ENCODE measurements at places on chromosomes 1 and 21.

- DNase-seq, result no peak
These were observed 13.5 kb downstream of the TBX15 start for GRCh38 chr1:118974661-118975060.

- no peak for DNase-seq
These were observed 67.8 kb upstream of the BCL10 start for GRCh38 chr1:85344256-85344694.

- no peak for DNase-seq
These were observed 32.6 kb downstream of the COLGALT2 start for GRCh38 chr1:184004935-184005334.

GRCh38 chr1:177706977-177707376 is 262.9 kb downstream of the SEC16B start:
- no peak for DNase-seq

DNA sequence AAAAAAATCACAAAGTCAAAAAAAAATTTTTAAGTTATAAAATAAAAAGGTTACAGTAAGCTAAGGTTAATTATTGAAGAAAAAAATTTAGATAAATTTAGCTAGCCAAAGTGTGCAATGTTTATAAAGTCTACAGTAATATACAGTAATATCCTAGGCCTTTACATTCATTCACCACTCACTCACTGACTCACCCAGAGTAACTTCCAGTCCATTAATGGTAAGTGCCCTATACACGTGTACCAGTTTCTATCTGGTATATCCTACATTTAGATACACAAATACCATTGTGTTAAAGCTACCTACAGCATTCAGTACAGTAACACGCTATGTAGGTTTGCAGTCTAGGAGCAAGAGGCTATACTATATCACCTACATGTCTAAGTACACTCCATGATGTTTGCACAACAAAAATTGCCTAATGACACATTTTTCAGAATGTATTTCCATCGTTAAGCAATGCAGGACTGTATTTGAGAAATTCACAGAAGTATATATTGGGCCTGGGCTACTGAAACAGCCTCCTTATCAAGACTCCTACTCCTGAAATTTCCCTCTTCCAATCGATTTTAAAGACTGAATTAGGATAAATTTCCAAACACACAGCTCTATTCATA is 155.1 kb downstream of the COP1 start:
- DNase-seq, result no peak

GRCh38 chr1:113783254-113784103 is 24.2 kb upstream of the PHTF1 start:
- peak; percentile 3 for DNase-seq

GRCh38 chr1:110713221-110713620 is 38.5 kb upstream of the KCNA3 start:
- no peak for DNase-seq

DNA sequence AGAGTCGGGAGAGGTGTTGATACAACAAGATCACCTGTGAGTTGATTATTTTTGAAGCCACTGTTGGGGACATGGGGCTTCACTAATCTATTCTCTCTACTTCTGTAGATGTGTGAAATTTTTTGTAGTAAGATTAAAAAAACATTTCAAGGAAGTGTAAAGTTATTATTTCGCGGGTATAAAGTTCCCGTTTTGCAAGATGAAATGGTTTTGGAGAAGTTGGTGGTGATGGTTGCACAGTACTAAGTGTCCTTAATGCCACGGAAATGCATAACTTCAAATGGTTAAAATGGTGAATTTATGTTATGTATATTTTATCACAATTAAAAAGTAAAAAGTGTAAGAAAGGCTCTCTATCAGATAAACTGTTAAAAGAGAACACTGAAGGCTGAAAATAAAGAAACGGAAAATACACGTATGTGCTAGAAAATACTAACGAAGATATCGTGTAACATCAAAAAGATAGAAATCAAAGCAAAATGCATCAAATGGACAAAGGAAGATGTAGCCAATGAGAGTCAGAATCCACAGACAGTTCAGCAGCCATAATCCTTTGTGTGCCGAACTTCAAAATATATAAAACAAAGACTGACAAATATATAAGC is 2.9 kb upstream of the ITGB2 start:
- no peak for DNase-seq

- DNase-seq, result no peak
These were observed 37.5 kb downstream of the DISP1 start for GRCh38 chr1:222852326-222852725.

GRCh38 chr1:173043253-173043652 is 7.5 kb downstream of the TNFSF18 start:
- DNase-seq, result no peak

GRCh38 chr1:9289090-9289534 is 3.6 kb upstream of the SPSB1 start:
- peak; percentile 57 for DNase-seq

DNA sequence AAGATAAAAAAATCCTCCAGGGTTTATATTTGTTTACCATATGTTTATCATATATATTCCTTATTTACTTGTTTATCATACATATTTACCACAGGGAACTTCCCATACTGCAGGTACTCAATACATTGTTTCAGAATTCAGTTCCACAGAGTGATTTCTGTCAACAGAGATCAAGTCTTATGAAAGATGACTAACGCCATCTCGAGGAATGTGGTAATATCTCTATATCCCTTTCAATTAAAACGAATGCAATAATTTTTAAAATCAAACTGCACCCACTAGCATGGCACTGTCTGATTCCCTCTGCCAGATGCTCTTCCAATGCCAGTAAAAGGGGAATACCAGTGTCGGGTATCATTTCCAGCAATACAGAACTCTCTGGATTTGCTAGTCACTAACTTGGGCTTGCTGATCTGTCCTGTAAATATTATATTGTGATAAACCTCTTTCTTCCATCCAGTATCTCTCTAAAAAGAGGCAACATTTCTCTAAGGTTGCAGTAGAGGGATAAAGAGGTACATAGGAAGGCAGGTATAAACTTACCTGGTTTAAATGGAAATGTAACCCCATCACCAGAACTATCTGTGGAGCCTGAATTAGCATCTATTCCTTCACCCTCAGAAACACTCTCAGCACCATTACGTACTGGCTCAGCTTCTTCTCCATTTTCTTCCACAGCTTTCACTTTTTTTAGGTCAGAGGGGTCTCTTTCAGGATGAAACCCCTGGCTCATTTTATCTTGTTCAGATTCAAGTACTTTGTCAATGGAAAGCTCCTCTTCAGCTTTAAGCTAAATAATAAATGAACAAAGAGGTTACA is 112.3 kb upstream of the HP1BP3 start:
- DNase-seq, result no peak

- DNase-seq, result no peak
These were observed 56.1 kb downstream of the DNTTIP2 start for GRCh38 chr1:93822730-93823425.

DNA sequence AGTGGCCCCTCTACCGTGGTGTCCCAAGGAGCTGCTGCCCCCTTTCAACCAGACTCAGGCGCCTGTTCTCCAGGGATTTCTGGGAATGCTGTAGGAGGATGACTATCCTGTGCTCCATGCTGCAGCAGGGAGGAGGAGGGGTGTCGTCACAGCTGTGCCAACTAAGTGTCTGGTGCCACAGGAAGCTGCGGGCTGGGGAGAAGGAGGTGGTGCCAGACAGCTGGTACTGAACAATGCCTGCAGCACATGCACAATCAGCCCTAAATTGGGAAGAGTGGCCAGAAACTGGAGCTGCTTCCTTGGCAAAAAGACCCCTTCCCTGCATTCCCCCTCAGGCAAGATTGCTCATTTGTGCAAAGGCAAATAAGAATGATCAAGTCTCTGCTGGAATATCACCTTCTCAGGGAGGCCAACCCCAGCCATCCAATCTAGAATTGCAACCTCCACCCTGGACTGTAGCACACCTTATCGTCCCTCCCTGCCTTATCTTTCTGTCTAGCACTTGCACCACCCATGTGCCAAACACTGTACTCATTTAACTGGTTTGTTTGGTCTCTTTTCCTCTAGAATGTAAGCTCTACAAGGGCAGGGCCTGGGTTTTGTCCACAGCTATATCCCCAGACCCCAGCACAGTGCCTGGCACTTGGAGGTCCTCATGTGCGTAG is 33.3 kb downstream of the LAMB3 start:
- no peak for DNase-seq

DNA sequence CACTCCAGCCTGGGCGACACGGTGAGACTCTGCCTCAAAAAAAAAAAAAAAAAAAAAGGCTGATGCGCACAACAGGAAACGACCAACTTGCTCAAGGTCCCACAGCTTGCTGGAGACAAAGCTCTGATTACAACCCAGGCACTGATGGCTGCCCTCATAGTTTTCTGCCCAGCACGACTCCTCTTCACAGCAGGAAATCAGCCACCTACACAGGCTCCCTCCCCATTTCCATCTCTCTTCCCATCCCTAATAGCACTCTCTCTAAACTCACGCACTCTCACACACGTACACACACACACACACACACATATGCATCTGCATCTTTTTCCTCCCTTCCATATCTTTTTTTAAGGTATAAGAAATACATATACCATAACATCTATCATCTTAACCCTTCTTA is 153.5 kb upstream of the SOD1 start:
- no peak for DNase-seq

GRCh38 chr1:219753914-219754313 is 141.0 kb upstream of the ZC3H11B start:
- DNase-seq, result no peak

DNA sequence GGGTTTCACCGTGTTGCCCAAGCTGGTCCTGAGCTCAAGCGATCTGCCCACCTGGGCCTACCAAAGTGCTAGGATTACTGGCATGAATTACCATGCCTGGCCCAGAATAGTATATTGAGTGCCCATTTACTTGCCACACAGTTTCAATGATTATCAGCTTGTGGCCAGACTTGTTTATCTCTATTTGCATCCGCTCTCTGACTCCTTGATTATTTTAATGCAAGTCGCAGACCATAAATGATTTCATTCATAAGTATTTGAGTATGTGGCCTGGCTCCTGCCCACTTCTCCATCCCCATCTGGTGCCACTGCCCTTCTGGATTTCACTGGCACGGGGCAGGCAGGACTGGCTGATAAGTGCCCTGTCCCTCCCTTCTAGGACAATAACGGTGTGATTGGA is 18.2 kb upstream of the TRNAU1AP start:
- DNase-seq, result no peak

Data from activated CD4-positive, CD25-positive, alpha-beta regulatory T cell (primary cell).